ENCODE measurements at places on chromosomes 12 and 14.

DNA sequence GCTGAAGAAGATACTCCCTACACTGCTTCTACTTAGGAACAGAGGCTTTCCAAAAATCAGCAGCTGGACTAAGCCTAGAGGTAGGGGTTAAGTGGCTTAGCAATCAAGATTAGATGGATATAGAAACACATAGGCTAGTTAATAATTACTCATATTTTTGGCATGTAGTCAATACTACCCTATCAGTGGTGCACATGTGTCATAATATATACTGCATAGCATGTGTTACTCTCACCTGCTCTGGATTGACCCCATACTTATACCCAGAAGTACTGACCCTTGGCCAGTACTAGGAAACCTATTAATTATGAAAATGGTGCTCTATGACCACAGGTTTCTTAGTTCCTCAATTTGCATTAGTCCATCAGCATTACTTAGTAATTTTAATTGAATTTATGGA, 528.4 kb upstream of the LMO3 start:
- no peak for DNase-seq

DNA sequence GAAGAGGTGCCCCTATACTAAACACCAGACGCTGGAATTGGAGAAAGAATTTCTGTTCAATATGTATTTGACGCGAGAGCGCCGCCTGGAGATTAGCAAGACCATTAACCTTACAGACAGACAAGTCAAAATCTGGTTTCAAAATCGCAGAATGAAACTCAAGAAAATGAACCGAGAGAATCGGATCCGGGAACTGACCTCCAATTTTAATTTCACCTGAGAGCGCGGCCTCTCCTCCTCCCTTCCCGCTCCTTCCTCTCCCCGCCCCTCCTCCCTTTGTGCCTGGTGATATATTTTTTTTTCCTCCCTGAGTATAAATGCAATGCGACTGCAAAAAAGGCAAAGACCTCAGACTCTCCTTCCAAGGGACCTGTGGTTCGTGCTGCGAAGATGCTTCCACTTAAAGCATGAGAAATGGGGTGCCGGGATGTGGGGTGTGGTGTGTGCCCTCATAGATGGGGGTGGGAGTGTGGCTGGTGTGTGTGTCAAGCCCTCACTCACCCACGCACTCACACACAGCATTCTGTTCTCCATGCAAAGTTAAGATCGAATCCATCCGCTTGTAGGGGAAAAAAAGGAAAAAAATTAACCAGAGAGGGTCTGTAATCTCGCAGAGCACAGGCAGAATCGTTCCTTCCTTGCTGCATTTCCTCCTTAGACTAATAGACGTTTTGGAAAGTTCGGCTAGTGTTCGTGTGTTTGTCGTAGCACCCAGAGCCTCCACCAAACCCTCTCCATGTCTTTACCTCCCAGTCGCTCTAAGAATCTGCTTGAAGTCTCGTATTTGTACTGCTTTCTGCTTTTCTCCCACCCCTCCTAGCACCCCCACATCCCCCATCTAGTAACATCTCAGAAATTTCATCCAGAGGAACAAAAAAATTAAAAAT, 4.5 kb downstream of the HOXC10 start:
- DNase-seq, result no peak

DNA sequence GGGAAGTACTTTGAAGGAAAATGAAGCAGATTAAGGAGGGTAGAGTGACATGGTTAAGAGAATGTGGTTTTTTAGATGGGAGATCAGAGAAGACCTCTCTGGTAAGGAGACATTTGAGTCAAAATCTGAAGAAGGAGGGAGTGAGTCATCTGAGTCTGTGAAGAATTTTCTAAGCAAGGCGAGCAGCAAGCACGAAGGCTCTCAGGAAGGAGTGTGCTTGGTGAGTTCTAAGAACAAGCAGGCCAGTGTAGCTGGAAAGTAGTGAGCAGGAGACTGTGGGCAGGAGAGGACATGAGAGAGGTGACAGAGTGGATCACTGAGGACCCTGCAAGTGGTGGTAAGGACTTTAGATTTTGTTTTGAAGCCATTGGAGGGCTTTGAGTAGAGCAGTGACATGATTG, 76.3 kb upstream of the FUT8 start:
- no peak for DNase-seq

GRCh38 chr12:99059824-99060511, 414.9 kb downstream of the APAF1 start:
- DNase-seq, result no peak

DNA sequence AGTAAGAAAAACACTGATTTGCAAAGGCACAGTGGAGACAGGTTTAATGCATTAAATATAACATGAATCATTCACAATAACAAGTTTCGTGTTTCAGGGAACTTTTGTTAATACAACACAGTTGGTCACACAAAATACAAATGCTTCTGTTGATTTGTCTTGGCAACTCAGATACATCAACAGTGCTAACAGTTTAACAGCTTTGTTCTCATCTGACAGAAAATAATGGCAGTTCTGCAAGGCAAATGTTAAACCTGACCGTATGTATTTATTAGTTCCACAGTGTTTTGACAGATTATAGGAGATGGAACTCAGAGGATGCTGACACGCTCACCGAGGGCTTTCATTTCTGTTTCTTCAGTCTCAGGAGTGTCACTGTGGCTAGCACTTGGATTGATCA, 350.7 kb downstream of the PRKD1 start:
- DNase-seq, result no peak

- no peak for DNase-seq
Measured at GRCh38 chr12:70485704-70486103, 119.6 kb downstream of the KCNMB4 start.

DNA sequence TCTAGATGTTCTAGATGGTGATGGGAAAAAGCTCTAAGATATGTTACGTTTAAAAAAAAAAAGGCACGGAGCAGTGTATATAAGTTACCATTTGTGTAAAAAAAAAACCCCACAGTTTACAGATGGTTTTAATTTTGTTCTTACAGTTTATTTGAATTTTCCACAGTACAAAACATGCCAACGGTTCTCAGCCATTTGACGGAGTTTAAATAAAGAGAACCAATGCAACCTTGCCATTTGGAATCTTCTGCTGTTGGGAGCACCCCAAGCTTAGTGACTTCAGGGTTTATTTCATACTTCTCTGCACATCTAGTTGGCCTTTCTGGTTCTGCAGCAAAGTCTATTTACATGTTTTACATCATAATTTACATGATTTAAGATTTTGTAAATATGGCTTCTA, 7.7 kb upstream of the HPD start:
- DNase-seq, result no peak

- peak; percentile 42 for DNase-seq
Measured at GRCh38 chr12:9064201-9064814, 51.4 kb downstream of the A2M start.

- no peak for DNase-seq
Measured at GRCh38 chr12:68498736-68499135, 112.0 kb upstream of the RAP1B start.

DNA sequence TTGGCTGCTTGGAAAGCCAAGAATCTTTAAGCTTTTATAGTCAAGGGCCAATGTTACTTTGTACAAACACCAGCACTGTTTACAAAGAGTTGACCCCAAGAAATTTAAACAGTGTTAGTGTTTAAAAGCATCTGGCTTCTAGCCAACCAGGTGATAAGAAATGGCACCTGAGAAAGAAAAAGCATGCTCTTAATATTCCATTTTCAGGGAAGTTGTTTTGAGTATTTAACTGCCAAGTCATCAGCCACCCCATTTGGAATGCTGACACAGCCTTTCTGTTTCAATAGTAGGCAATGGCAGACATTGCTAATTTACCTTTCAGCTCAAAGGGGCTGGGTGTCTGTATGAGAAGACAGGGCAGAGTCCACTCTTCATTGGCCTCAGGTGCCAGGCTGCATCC, 3.7 kb upstream of the SLC35F4 start:
- no peak for DNase-seq

DNA sequence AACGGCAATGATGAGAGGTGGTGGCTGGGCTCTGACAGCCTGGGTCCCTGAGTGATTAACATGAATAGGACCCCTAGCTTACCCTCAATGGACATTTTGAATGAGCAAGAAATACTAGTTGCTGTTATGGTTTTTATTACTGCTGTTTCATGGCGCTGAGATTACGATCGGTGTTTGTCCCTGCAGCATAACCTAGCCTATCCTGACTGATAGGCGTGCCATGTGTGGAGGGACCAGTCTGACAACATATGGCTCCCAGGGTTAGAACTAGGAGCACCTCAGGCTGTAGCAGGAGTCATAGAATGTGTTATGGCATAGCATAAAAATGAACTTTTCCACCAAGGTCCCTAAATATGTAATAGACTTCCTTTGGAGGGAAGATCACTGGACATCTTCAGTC, 137.5 kb upstream of the HIF1A start:
- no peak for DNase-seq

- DNase-seq, result no peak
Measured at GRCh38 chr14:33556382-33557121, 394.3 kb downstream of the EGLN3 start.

DNA sequence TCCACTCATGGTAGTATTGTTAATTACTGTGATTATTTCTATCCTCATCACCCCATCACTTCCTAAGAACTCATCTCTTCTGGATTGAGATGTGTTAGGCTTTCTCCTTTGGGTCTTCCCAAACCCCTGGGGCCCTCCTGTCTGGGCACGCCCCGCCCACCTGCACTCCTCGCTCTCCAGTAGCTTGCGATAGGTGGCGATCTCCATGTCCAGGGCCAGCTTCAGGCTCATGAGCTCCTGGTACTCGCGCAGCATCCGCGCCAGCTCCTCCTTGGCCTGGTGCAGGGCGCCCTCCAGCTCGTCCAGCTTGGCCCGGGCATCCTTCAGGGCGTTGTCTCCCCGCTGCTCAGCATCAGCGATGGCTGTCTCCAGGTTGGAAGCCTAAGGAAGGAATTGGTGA, 6.8 kb downstream of the KRT71 start:
- no peak for DNase-seq

DNA sequence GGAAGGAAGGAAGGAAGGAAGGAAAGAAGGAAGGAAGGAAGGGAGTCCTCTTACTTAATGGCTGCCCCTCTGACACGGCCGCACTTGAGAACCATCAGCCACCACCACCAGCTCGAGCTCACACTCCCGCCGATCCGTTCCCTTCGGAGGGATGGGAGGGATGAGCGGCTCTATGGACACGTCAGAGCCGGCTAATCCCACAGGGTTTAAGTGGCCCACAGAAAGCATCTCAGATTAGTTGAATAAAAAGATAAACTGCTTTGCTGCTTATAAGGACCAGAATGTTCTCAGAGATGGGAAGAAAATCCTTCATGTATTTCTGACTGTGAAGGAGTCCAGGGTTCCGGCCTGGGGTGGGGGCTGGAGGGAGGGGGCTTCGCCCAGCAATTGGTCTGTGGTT, 31.1 kb downstream of the PRIMA1 start:
- no peak for DNase-seq

DNA sequence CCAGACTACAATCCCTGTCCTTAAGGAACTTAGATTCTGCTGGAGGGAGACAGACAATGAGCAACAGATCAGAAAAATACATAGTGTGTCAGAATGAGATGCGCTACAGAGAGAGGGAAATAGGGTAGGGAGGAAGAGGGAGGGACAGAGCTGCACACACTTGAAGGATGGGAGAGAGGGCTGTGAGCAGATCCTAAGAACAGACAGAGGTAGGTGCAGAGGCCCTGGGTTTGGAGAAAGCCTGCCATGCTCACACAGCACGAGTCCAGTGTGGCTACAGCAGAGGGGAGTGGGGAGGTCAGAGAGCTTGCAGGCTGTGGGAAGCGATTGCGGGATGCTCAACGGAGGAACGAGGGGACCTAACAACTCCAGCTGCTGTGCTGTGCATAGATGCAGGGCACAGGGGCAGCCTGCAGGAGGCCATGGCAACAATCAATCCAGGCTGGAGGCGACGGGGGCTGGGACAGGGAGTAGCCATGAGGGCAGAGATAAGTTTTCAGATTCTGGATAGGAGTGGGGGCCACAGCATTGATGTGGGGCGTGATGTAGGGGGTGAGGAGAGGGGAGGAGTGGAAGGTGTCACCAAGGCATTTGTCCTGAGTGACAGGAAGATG, 20.7 kb downstream of the FAIM2 start:
- DNase-seq, result no peak

DNA sequence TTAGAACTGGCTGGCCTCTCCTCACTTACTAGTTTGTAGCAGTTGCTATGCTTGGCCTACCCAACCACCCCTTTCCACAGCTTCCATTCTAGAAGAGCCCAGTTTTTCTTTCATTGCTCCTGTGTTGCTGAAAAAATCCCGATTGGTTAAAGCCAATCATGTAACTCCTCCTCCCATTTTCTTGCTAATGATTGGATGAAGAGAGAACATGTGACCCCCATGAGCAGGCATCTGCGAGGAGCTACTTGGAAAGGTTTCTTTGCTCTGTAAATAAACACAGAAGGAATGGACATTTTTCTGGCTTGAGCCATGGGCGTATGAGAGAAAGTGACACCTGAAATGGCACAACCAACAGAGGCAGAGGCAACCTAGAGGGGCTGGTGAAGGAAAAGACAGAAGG, 773.8 kb upstream of the TBX3 start:
- no peak for DNase-seq

DNA sequence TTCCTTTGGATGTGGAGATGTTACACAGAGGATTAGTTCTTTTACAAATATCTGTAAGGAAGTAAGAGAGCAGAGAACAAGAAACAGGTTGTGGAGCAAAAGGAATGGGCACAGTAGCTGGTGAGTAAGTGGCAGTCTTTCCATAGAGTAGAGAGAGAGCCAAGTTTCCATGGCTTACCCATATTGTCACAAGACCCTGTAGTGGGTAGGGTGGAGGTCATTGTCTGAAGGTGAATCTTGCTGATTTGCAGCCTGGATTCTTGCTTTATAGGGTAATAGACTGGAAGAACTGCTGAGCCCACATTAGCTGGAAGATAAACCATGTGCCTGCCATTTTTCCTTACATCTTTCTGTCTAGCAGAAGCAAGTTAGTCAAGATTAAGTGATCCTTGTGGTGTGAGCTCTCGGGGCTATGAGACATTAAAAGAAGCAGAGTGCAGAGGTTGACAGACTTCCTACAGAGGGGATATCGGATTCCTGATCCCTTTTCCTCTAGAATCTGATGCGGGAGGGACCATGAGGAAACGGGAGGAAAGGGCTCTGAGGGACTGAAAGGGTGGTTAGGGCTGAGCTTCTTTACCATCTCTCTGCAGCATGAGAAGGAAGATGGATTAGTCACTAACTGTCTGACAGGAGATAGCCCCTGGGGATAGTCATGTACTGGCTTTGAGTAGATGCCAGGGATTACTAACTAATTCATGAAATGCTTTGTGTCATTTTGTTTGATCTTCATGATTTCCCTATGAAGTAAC, 44.0 kb upstream of the LRTM2 start:
- no peak for DNase-seq

DNA sequence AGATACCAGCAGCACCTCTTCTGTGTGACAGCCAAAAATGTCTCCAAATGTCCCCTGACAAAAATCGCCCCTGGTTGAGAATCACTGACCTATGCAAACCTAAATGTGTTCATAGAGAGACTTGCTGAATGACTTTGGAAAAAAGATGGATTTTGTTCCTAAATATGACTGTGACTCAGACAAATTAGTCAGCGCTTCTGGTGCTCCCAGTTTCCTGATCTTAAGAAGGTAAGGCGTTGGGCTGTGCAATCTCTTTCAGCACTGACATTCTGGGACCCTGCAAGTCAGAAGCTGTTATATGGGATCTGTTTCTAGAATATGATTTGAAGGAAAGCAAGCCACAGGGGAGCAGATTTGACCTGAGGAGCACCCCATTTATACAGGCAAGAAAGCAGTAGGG, 90.6 kb upstream of the PWP1 start:
- no peak for DNase-seq
